Activated CD4-positive, alpha-beta T cell treated with anti-CD3 and anti-CD28 coated beads for 36 hours (primary cell): ENCODE measurements at places on chromosomes 16 and 17. TPM values are rescaled to one million over a fixed set of nuclear protein-coding genes. Genes with fewer than 3 reads are reported as not detected.

- peaks cover 12% of the 10 kb centered on the region for H3K27me3 ChIP-seq
- H3K27ac ChIP-seq, result peak overlapping the region; percentile 90
- peaks cover 18% of the 10 kb centered on the region for H3K4me1 ChIP-seq
Measured at GRCh38 chr16:71287911-71288310, 1.3 kb downstream of the CMTR2 start.

DNA sequence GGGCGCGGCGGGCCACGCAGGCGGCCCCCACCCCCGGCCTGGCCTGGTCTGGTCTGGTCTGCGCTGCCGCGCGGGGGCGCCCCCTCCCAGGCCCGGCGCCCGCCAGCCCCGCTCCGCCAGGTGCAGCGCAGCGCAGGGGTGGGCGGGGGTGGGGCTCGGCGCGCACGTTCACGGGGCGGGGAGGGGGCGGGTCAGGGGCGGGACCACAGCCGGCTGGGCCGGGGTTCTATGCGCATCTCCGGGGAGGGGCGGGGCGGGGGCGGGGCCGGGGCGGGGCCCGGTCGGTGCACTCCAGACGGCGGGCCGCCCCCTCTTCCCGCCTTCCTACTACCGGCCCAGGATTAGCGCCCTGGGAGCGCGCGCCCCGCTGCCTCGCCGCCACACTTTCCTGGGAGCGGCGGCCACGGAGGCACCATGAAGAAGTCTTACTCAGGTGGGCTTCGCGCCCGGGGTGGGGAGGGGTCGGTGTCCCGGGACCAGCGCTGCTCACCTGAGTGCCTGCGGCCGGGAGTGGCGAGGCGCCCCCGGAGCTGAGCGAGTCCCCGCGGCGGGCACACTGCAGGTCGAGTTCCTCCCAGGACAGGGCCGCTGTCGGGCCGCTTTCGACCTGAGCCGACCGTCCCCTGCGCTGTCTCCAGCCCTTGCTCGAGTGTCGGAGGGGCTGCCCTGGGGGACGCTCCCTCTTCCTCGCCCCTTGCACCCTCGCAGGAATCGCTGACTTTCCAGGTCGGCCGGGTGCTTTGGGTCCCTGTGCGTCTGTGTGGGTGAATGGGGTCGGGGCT, 140.5 kb downstream of the SEC14L1 start:
- H3K4me1 ChIP-seq, result peaks cover 20% of the 10 kb centered on the region
- peak; percentile 79 for DNase-seq
- H3K4me3 ChIP-seq, result peak overlapping the region; percentile 68
- no peaks in the 10 kb centered on the region for H3K36me3 ChIP-seq
- peaks cover 14% of the 10 kb centered on the region for H3K27me3 ChIP-seq

DNA sequence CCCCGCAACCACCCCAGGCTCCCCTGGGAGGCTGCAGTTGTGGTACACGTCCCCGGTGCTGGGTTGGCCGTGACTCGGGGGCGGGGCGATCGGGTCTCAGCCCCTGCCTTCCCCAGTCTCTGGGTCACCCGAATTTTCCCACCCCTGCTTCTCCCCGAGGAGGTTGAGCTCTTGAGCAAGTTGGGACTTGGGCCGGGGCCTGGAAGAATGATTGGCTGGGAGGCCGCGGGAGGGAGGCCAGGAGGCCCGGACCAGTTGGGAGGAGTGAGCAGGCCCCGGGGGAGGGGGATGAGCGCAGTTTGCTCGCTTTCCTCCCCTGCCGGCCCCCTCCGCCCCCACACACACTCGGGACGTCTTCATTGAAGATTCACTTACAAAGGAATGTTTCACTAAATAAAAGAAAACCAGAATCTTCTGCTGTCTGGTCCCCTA, 4.5 kb upstream of the HEXIM1 start:
- H3K27ac ChIP-seq, result peak overlapping the region; percentile 47
- peaks cover 27% of the 10 kb centered on the region for H3K4me1 ChIP-seq
- H3K27me3 ChIP-seq, result no peaks in the 10 kb centered on the region
- H3K4me3 ChIP-seq, result peak overlapping the region; percentile 40
- H3K36me3 ChIP-seq, result peaks cover 10% of the 10 kb centered on the region

DNA sequence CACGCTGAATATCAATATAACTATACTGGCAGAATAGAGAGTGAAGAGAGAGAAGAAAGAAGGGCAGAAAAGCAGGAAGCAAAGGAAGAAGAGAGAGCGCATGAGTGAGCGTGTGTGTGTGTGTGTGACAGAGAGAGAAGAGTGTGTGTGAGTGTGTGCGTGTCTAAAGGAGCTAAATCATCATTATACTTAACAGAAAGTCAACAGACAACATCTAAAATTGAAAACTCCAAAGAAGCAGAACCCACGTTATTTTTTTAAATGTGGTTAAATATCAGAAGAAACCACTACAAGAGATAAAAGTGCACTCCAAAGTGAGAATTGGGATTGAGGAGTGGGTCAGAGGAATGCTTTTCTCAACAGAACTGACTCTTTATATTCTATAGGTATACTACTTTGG, 77.2 kb downstream of the BRIP1 start:
- H3K27ac ChIP-seq, result no peak overlapping the region
- H3K27me3 ChIP-seq, result no peaks in the 10 kb centered on the region
- DNase-seq, result peak; percentile 21
- peaks cover 4% of the 10 kb centered on the region for H3K36me3 ChIP-seq

The SMIM36 gene
- total RNA-seq, result not detected

- H3K36me3 ChIP-seq, result peaks cover 3% of the 10 kb centered on the region
- peaks cover 17% of the 10 kb centered on the region for H3K4me1 ChIP-seq
- H3K27ac ChIP-seq, result no peak overlapping the region
Measured at GRCh38 chr17:67678414-67678813, 39.3 kb upstream of the NOL11 start.

DNA sequence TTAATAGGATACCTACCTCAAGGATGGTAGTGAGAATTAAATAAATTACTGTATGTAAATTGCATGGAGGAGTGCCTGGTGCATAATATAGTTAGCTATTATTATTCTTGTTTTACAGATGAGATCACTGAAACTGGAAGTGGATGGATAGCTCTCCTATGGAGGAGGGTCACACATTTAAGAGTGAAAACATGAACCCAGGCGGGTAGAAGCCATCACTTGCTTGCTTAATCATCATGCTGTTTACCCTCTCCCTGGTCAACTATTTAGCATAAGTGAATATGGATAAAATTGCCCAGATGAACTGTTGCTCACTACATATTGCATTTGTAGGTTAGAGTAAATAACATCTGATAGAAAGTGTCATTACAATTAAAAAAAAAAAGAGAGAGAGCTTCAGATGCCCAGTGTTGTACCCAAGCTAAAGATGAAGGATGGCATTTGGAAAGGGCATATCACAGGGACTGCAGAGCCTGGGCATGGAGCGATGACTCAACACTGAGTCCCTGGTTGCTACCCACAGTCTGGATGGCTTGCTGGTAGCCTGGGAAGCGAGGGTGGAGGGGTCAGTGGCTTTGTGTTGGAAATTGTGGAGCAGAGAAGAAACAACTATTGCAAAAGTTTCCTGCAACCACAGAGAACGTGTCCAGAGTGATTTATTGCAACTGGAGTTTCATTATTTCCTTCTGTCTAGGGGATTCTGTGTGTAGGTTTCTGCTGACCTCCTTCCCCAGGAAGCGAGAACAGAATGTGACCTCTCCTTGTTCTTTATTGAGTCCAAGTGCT, 414.4 kb downstream of the SHISA9 start:
- H3K36me3 ChIP-seq, result no peaks in the 10 kb centered on the region
- H3K4me1 ChIP-seq, result no peaks in the 10 kb centered on the region
- no peak for DNase-seq
- no peak overlapping the region for H3K27ac ChIP-seq
- no peaks in the 10 kb centered on the region for H3K27me3 ChIP-seq

- H3K4me1 ChIP-seq, result peaks cover 30% of the 10 kb centered on the region
- H3K36me3 ChIP-seq, result peaks cover 42% of the 10 kb centered on the region
- no peak overlapping the region for H3K4me3 ChIP-seq
- DNase-seq, result no peak
- H3K27me3 ChIP-seq, result no peaks in the 10 kb centered on the region
Measured at GRCh38 chr17:40279402-40279801, 8.3 kb upstream of the CDC6 start.

The NT5M gene
- total RNA-seq, result 4.3 TPM

DNA sequence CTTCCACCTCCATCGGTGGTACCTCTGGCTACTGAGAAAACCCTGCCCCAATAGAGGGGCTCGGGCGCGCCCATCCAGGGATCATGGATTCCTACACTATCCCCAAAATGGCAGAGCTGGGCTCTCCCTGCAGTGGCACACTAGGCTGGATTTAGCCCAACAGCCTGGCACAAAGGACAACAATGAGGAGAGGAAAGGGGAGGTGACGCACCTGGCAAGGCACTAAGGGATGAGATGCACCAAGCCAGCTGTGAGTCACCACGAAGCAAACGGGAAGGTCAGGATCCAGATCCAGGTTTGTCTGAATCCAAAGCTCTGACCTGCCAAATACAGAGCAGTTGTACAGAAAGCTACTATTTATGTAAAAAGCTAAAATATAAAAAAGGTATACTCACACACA, 18.1 kb downstream of the UBE2O start:
- H3K27ac ChIP-seq, result no peak overlapping the region
- peaks cover 5% of the 10 kb centered on the region for H3K36me3 ChIP-seq
- no peak for DNase-seq
- H3K4me1 ChIP-seq, result peaks cover 5% of the 10 kb centered on the region
- no peaks in the 10 kb centered on the region for H3K27me3 ChIP-seq

The CD300A gene
- total RNA-seq, result 4.9 TPM

The CFAP119 gene
- 1.7 TPM for total RNA-seq

DNA sequence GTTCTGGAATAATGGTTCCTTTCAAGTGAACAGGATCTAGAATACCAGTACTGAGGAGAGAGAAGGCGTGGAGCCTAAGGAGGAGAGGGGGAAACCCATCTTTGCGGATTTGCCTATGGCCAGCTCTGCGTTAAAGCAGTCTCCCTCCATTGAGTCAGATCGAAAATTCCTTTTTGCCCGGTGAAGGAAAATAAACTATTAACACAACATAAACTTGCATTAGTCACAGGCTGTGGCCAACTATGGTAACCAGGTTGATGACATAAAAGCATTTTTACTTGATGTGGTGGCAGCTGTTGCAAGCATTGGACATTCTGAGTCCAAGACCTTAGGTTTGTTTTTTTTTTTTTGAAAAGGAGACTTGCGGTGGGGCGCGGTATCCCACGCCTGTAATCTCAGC, 8.9 kb downstream of the LDAF1 start:
- DNase-seq, result no peak
- H3K27me3 ChIP-seq, result no peaks in the 10 kb centered on the region
- no peak overlapping the region for H3K4me3 ChIP-seq

DNA sequence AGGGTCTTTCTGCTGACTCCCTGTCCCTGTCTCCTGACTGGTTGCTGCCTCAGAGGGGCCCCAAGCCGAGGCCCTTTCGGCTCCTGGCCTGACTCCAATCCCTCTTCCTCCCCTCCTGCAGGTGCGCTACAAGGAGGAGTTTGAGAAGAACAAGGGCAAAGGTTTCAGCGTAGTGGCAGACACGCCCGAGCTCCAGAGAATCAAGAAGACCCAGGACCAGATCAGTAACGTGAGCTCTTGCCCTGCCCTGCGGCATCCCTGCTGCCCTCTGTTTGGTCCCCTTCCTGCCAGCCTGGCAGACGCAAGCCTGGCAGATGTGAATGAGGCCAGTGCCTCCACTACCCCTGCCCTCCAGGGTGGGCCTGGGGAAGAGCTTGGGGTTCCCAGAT, 27.1 kb upstream of the LASP1NB start:
- peak overlapping the region; percentile 70 for H3K4me3 ChIP-seq
- H3K36me3 ChIP-seq, result peaks cover 53% of the 10 kb centered on the region
- no peaks in the 10 kb centered on the region for H3K27me3 ChIP-seq
- H3K27ac ChIP-seq, result peak overlapping the region; percentile 98
- DNase-seq, result peak; percentile 67
- H3K4me1 ChIP-seq, result peaks cover 68% of the 10 kb centered on the region

- peaks cover 38% of the 10 kb centered on the region for H3K4me1 ChIP-seq
- DNase-seq, result peak; percentile 36
- peaks cover 17% of the 10 kb centered on the region for H3K36me3 ChIP-seq
- H3K4me3 ChIP-seq, result peak overlapping the region; percentile 89
- H3K27ac ChIP-seq, result peak overlapping the region; percentile 42
- H3K27me3 ChIP-seq, result no peaks in the 10 kb centered on the region
Measured at GRCh38 chr17:81551458-81552243, 502 bp downstream of the FAAP100 start.

- H3K36me3 ChIP-seq, result peaks cover 55% of the 10 kb centered on the region
- no peak overlapping the region for H3K4me3 ChIP-seq
- H3K4me1 ChIP-seq, result peaks cover 7% of the 10 kb centered on the region
- no peak overlapping the region for H3K27ac ChIP-seq
- H3K27me3 ChIP-seq, result no peaks in the 10 kb centered on the region
Measured at GRCh38 chr16:69320740-69321073, 9.6 kb downstream of the VPS4A start.

DNA sequence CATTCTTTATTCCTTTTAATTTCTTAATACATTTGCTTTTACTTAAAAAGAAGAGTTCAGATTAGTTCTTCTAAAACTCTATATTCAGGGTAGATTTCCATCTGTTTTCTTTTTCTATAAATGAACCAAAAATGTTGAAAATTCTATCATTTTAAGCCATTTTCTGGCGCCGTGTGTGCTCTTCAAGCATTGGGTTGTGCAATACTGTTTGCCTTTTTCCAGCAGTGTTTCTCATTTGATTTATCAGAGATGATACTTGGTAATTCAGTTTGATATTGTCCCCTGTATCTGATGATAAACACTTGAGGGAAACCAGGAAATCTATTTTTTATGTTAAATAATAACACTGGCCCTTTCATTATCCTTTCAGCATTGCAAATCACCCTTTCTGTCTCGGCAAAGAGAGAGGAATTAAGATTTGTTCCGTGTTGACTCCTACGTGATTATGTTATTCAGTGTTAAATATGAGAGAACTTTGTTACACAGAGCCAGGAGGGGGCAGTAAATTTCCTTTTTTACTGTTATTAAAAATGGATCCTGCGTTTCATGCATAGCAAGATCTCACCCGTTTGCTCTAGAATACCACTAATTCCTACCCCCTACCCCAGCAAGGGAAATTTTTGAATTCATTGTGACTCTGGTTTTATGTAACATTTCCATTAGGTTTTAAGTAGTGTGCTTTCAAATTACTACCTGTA, 606.9 kb upstream of the RBFOX1 start:
- no peak overlapping the region for H3K27ac ChIP-seq
- no peak for DNase-seq
- H3K36me3 ChIP-seq, result no peaks in the 10 kb centered on the region
- H3K27me3 ChIP-seq, result no peaks in the 10 kb centered on the region

The PRSS53 gene
- total RNA-seq, result 9.2 TPM

The NUPR1 gene
- total RNA-seq, result not detected

The HIC1 gene
- total RNA-seq, result 16.5 TPM

The AGRP gene
- total RNA-seq, result not detected

DNA sequence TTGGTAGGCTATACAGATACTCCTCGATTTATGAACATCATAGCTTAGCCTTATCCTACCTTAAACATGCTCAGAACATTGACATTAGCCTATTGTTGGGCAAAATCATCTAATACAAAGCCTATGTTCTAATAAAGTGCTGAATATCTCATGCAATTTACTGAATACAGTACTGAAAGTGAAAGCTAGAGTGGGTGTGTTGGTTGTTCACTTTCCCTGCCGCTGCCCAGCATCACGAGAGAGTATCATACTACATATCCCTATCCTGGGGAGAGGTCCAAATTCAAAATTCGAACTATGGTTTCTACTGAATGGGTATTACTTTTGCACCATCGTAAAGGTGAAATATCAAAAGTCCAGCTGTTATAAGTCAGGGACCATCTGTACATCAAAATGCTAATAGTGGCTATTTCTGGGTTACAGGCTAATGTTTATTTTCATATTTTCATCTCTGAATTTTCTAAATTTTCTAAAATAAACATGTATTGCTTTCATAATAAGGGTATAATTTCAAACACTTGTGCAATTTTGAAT, 54.5 kb downstream of the NACA2 start:
- H3K27ac ChIP-seq, result no peak overlapping the region

The MTSS2 gene
- 1.6 TPM for total RNA-seq

The SOX9 gene
- not detected for total RNA-seq

The SP6 gene
- total RNA-seq, result 0.14 TPM

The CEP295NL gene
- total RNA-seq, result not detected
